Hippocampal formation (tissue), 2 donors: ENCODE measurements at places on chromosomes 3 and 15.

DNA sequence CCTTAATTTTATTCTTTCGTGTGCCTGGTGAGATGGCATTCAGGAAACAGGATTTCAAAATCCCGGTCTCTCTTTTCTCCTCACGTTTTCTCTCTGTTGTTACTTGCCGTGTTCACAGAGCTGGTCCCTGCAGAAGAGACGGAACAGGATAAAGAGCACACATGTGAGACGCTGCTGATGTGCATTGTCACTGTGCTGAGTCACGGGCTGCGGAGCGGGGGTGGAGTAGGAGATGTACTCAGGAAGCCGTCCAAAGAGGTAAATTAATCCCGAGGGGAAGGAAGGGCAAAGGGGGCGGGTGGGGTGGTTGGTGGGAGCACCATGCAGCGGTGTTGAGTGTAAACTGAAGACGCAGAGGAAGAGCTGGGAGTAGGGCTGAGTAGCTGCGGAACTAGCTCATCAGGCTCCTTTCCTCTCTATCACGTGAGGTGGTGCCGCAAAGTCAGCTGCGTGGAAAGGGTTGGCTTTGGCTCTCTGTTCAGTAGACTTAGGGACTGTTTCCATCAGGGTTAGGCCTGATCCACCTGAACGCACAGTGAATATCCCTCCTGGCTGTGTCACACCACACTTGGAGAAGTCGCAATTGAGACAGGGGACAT, 164.8 kb upstream of the BHLHE40 start:
- no peak for DNase-seq

- DNase-seq = no peak
These were observed 67.5 kb downstream of the DENND4A start for GRCh38 chr15:65724464-65725215.

DNA sequence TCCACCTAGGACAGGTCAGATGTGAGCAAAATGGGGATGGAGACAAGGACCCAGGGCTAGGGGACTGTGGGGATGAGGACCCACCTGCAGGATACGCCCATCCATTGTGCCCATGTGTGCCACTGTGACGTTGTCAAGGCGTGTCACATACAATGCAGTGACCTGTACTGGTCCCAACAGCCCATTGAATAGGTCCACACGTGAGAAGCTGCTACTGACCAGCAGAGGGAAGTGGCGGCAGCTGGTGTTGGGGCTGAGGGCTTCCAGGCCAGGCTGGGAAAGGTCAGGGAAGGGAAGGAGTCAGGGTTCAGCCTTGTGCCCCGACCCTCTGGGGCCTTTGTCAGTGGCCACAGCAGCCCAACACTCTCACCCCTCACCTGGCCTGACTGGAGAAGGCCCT, 4.7 kb downstream of the MST1R start:
- no peak for DNase-seq

- DNase-seq = peak; percentile 86
These were observed 2.5 kb upstream of the INAFM2 start for GRCh38 chr15:40320931-40321371.

DNA sequence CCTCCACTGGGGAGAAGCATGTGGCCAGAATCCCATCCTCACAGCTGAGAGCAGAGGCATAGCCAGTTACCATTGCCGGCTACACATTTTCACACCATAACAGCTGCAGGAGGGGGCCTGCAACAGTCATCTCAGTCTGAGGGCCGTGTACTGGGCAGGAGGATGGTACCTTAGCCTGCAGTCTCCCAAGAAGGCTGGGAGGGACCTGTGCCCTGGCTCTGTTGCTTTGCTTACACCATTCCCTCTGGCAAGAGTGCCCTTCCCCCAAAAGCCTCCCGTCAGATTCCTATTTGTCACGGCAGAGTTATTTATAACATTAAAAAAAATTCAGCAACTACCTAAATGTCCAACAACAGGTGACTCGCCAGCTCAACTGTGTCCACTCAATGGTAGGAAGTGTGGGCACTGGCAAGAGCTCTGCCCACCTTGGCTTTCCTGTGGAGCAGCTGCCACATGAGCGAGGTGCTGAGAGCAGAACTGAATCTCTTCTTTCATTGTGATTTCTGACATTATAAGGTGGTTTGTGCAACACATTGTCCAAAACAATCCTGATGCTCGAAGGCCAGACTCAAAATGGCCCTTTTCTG, 4.4 kb downstream of the CAMKV start:
- DNase-seq = no peak

DNA sequence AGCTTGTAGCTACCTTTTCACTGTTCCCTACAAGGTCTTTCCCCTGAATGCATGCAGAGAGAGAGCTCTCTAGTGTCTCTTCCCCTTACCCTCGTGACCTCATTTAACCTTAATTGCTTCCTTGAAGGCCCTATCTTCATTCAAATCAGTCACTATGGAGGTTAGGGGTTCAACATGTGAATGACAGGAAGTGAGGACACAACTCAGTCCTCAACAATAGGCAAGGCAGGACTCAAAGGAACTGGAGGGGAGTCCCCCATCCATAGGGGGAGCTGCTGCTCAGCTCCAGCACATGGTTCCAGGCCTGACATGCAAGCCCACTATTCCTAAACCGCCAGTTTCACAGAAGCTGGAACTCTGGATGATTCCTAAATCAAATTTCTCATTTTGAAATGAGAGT, 33.8 kb upstream of the GYG1 start:
- DNase-seq = no peak

DNA sequence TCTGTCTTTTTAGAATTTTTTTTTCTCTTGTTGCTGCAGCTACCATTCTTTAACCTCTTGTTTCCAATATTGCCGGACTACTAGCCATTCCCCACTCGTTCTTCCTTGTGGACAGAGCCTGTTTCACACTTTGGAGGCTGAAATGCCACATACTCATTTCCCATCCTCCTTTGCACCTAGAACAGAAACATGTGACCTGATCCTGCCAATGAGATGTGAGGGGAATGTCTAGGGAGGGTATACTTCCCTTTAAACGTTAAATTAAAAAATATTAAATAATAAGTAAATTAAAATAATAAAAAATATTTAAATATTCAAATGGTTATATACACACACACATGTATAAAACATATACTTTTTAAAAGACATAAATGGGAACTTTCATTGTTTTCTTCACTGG, 20.6 kb upstream of the MDFIC2 start:
- DNase-seq = no peak

- DNase-seq = no peak
These were observed 79.0 kb upstream of the RASGRF1 start for GRCh38 chr15:79169526-79170133.
